ENCODE measurements at places on chromosomes 12 and 14. TPM values are rescaled to one million over a fixed set of nuclear protein-coding genes. Genes with fewer than 3 reads are reported as not detected.

GRCh38 chr12:21891751-21892217 is 49.4 kb downstream of the ABCC9 start:
- no peak overlapping the region for H3K4me3 ChIP-seq
- H3K4me1 ChIP-seq: no peaks in the 10 kb centered on the region
- no peak for DNase-seq
- H3K36me3 ChIP-seq: no peaks in the 10 kb centered on the region
- no peaks in the 10 kb centered on the region for H3K27me3 ChIP-seq

- no peaks in the 10 kb centered on the region for H3K27me3 ChIP-seq
- peaks cover 39% of the 10 kb centered on the region for H3K4me1 ChIP-seq
- DNase-seq: no peak
These were observed 1.5 kb downstream of the CALM1 start for GRCh38 chr14:90398315-90398839.

- no peak overlapping the region for H3K27ac ChIP-seq
- no peaks in the 10 kb centered on the region for H3K36me3 ChIP-seq
- H3K4me3 ChIP-seq: no peak overlapping the region
- H3K4me1 ChIP-seq: no peaks in the 10 kb centered on the region
These were observed 523.5 kb downstream of the SLC16A7 start for GRCh38 chr12:60119327-60119726.

Gene INHBC
- 1.5 TPM for total RNA-seq
